ENCODE measurements at places on chromosomes 1 and 21.
A peak's percentile ranks its signal among the peaks of the same experiment; 100 is the strongest.

GRCh38 chr1:192573499-192573898, 2.1 kb upstream of the RGS1 start:
- DNase-seq: no peak

GRCh38 chr1:19529664-19530063, 44.3 kb upstream of the CAPZB start:
- no peak for DNase-seq

DNA sequence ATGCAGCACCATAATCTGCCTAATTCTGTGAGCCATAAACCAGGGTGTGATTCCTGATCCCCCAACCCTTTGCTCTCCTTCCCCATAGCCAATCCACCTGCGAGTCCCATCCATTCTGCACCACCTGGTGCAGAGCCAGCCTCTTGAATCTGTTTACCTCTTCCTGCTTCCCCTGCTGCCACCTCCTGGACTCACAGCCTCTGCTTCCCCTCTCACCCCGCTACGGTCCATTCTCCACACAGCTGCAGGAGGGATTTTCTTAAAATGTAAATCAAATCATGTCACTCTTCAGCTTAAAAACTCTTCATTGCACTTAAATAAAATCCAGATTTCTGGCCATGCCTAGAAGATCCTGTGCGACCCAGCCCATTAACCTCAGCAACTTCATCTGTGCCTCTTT, 186.7 kb downstream of the FOXD2 start:
- DNase-seq: no peak

- no peak for DNase-seq
These were observed 4.7 kb downstream of the IRF6 start for GRCh38 chr1:209800984-209801834.

- DNase-seq: no peak
These were observed 91.5 kb downstream of the IER5 start for GRCh38 chr1:181179987-181180365.

DNA sequence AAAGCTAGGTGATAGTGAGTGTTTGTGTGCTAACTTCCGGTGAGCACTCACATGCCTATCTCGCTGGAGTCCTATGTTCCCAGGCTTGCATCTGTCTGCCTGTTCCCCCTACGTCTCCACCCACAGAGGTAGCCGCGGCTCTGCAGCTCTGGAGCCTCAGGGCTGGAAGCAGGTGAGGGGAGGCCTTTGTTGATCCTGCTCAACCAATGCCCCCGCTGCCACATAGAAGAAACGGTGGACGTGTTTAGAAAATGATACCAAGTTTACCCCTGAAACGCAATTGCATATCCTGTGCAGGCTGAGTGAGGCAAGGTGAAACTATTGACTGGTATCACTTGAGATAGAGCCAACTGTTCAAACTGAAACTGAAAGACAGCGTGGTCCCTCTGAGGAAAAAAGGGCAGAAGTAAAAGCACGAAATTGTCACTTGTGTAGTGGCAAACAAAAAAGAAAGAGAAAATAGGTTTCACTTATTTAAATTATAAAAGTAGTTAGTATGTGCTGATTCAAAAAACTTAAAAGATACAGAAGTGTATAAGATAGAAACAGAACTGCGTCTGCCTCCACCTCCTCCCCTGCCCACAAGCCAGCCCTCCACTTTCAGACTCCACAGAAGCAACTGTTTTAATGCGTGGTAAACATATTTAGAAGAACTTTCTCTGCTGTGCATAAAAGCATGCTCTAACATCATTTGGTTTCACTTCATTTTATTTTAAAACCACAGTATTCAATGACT, 38.6 kb upstream of the ETS2 start:
- DNase-seq: peak; percentile 69

DNA sequence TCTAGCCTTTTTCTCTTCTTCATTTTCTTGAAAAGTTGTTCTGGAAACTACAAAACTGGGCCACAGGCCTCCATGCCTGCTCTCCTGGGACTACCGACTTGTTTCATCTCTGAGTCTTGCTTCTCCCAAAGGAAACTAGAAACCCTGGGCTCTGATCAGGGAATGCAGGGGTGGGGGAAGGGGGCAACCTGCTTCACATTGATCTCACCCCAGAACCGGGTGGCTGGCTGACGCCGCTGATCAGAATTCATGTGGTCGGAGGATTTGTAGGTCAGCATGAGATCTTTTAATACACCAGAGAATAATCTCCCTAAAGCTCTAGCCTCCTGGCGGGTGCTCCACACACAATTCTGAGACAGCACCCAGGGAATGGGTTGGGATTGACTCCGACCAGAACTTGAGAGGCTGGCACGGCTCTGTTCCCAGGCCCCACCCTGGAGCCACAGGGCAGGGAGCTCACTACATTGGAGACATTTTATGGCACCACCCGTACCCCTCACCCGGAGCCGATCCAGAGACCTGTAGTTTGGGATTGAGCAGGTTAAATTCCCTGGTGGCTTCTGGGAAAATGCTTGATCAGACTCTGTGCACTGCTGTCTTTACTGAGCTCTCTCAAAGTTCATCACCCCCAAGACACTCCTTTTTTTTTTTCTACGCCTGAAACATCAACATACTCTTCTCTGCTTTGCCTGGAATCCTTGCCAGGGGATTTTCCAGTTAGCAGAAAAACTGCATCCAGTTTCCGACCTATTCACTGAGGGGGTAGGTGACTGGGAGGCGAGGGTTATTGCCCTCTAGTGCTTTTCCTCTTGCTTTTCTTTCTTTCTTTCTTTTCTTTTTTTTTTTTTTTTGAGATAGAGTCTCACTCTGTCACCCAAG, 12.2 kb upstream of the ARHGEF10L start:
- no peak for DNase-seq

DNA sequence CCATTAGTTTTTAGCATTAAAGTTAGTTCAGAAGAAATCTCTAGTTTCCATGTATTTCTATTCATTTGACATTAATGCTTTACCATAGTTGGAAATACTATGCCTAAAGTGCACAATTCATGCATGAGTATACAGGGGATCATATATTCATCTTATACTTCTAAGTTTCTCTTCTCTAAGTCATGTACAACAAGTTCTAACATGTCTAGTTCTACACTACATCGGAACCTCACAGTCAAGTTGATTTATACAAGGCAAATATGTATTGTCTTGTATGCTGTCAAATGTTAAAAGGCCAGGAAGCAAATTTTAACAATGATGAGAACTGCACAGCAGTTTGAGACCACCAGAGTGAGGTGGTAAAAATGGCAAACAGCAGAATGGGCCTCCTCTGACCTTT, 22.9 kb upstream of the MOB3C start:
- no peak for DNase-seq

DNA sequence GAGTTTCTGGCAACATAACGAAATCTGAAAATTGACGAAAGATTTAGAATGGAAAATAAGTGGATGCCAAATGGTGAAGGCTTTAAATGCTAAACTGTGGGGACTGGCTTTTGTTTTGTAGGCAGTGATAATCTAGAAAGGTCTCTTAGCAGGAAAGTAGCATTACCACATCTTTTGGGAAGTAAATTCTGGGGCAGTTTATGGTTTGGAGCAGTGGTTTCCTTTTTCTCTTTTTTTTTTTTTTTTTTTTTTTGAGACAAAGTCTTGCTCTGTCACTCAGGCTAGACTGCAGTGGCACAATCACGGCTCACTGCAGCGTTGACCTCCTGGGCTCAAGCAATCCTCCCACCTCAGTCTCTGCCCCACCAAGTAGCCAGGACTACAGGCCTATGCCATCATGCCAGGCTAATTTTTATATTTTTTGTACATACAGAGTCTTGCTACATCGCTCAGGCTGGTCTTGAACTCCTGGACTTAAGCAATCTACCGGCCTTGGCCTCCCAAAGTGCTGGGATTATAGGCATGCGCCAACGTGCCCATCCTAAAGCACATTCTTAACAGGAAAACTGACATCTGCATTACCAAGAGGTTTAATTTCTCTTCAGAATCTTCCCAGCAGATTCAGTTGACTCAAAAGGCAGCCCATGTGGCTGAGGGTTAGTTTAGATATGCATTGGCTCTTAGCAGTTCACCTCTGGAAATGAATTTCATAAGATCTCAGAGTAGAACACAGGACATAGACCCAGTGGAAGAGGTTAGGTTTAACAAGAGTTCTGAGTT, 32.9 kb downstream of the C21orf91 start:
- no peak for DNase-seq

Data from naive B cell (primary cell).